ENCODE measurements at places on chromosomes 13 and 19.
A peak's percentile ranks its signal among the peaks of the same experiment; 100 is the strongest.

DNA sequence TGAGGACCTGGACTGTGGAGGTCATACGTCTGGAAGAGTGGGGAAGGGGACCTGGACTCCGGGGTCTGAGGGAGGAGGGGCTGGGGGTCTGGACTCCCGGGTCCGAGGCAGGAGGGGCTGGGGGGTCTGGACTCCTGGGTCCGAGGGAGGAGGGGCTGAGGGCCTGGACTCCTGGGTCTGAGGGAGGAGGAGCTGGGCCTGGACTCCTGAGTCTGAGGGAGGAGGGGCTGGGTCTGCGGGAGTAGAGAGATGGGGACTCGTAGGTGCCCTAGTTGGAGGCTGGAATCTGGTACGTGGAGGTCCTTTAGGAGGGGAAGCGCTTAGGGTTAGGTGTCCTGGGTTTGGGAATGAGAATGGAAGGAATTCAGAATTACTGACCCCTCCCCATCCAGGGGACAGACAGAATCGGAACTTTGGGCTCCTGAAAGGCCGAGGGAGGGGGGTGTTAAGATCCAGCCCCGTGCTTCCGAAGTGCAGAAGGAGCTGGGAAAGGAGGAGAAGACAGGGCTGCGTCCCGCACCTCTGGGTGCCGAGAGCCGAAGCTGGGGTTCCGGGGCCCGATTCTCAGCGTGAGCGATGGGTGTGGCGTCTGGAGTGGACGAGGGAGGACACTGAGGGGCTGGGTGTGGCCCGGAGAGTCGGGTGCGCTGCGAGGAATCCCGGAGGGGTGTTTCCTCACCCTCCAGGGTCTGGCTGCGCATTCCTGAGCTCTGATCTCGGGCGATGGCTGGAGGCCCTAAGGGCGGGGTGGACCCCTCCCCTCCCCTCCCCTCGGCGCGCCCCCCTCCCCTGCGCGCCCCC lies 608 bp downstream of the MYADM start:
- DNase-seq = peak; percentile 66

- DNase-seq = no peak
Measured at GRCh38 chr19:14168993-14169392, 32.6 kb upstream of the ASF1B start.

GRCh38 chr13:76813891-76814290 lies 72.3 kb downstream of the KCTD12 start:
- no peak for DNase-seq

- DNase-seq = no peak
Measured at GRCh38 chr19:50998061-50998460, 3.3 kb downstream of the KLK8 start.

DNA sequence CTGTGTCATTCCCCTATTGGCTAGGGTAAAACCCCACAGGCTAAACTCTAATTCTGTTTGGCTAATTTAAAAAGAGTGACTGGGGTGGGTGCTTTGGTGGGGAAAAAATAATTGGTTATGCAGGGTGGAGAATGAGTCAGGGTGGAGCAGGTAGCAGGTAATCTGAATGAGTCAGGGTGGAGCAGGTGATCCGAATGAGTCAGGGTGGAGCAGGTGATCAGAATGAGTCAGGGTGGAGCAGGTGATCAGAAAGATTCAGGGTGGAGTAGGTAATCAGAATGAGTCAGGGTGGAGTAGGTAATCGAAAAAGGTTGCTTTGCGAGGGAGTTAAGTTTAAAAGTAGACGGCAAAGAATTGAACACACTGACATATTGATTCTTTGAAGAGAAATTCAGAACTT lies 1218.8 kb upstream of the ATXN8OS start:
- DNase-seq = no peak

- DNase-seq = peak; percentile 37
Measured at GRCh38 chr19:32224371-32225244, 120.8 kb upstream of the ZNF507 start.

DNA sequence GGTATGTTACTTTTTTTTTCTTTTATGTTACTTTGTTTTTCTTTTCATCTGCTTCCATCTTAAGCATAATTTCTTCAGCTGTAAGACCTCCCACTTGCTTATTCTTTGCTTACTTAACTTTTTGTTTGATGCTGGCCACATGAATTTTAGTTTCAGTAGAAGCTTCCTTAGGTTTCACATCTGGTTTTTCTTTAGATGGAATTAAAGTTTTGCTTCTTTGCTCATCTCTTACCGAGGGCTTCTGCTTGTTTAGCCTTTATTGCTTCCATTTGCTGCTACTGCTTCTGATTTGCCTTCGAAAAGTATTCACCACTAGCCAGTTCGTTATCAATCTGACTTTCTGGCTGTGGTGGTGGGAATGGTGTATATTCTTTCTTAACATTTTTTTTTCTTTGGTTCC lies 90.9 kb downstream of the GJA3 start:
- no peak for DNase-seq

DNA sequence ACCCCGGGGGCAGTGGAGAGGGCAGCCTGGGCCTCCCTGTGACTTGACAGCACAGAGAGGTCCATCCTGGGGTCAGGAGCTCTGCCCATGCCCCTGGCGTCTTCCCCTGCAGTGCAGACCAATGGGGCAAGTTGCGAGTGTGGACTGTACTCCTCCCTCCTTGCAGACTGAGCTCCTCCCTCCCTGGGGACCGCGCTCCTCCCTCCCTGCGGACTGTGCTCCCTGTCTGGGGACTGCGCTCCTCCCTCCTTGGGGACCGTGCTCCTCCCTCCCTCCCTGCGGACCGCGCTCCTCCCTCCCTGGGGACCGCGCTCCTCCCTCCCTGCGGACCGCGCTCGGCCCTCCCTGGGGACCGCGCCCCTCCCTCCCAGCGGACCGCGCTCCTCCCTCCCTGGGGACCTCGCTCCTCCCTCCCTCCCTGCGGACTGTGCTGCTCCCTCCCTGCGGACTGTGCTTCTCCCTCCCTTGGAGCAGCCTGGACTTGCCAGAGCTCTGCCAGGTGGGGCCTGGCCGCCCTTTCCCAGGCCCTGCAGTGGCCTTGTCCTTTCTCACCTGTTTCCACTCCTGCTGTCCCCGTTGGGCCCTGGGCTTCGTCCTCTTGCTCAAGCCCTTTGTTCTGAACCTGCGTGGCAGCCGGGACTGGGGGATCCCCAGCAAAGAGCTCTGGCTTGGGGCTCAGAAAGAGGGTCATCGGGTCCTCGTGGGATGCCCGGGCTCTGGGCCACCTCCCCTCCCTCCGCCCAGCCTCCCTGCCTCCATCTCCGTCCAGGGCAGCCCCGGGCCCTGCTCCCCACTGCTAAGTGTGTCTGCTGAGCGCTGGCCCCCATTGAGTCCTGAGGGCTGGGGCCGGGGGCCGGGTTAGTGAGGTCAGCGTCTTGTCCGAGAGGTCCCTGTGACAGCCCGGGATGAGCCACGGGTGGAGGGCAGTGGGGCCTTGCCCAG lies 6.8 kb downstream of the GAMT start:
- no peak for DNase-seq

- DNase-seq = no peak
Measured at GRCh38 chr13:40806241-40806640, 16.8 kb downstream of the SLC25A15 start.

DNA sequence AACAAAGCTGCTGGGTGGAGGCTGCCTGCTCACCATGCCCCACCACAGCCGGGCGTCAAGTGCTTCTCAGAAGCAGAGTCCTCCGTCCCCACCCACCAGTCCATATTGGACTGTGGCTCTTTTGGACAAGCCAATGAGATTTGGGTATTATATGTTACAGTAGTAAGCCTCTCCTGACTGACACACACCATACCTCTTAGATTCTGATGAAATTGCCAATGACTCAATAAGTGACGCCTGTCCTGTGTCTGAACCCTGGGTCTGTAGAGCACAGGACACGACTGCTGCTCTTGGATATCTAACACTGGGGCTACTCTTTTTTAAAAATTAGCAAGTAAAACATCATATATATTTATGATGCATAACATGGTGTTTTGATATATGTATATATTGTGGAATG lies 44.8 kb upstream of the UBAC2 start:
- no peak for DNase-seq

DNA sequence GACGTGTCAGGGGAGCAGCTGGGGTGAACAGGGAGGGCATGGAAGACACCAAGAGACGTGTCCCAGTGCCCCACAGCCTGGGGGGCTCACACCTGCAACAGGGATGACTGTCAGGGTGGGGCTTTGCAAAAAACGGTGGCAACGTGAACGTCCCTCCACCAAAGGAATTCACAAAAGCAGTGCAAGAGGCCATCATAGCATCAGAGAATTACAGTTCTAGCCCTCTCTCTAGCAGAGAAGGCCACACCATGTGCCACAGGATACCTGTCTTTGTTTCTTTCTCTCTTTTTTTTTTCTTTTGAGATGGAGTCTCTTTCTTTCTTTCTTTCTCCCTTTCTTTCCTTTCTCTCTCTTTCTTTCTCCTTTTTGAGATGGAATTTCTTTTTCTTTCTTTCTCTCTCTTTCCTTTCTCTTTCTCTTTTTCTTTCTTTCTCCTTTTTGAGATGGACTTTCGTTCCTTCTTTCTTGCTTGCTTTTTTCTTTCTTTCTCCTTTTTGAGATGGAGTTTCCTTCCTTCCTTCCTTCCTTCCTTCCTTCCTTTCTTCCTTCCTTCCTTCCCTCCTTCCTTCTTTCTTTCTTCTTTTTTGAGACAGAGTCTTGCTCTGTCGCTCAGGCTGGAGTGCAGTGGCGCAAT lies 17.1 kb upstream of the ATP11A start:
- no peak for DNase-seq

- no peak for DNase-seq
Measured at GRCh38 chr13:49472186-49472585, 23.6 kb upstream of the PHF11 start.

- DNase-seq = no peak
Measured at GRCh38 chr13:113803409-113804016, 44.5 kb downstream of the TMEM255B start.

- DNase-seq = no peak
Measured at GRCh38 chr13:85186356-85187045, 612.7 kb downstream of the SLITRK6 start.

- no peak for DNase-seq
Measured at GRCh38 chr13:32581177-32581786, 5.0 kb upstream of the PDS5B start.

DNA sequence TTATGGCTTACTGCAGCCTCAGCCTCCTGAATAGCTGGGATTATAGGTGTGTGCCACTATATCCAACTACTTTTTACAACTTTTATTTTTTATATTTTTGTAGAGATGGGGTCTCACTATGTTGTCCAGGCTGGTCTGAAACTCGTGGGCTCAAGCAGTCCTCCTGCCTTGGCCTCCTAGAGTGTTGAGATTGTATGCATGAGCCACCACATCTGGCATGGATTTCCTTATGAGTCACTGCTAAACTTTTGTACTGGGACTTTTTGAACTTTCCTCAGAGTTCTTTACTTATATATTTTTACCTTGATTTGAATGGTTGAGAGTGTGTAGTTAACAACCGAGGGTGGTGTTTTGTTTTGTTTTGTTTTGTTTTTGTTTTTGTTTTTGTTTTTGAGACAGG lies 33.4 kb downstream of the DNAJC3 start:
- DNase-seq = no peak

DNA sequence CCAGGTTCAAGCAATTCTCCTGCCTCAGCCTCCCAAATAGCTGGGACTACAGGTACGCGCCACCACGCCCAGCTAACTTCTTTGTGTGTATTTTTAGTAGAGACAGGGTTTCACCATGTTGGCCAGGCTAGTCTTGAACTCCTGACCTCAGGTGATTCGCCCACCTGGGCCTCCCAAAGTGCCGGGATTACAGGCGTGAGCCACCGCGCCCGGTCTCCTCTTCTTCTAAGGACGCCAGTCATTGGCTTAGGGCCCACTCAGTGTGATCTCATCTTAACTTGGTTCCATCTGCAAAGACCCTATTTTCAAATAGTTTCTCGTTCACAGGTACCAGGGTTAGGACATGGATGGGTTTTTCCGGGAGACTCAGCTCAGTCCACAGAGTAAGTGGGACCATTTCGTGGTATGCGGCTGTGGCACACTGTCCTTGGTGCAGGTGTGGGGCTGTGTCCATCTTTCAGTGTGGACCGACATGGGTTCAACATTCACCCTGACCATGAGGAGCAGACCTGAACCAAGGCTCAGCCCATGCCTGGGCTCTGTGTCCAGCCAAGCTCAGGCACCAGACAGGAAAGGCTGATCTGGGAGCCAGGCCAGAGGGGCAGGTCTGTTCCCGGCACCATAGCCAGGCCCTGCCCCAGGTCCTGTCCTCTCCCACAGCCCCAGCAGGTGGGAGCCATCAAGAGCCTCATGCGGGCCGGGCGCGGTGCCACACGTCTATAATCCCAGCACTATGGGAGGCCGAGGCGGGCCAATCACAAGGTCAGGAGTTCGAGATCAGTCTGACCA lies 2.8 kb upstream of the MKNK2 start:
- no peak for DNase-seq

DNA sequence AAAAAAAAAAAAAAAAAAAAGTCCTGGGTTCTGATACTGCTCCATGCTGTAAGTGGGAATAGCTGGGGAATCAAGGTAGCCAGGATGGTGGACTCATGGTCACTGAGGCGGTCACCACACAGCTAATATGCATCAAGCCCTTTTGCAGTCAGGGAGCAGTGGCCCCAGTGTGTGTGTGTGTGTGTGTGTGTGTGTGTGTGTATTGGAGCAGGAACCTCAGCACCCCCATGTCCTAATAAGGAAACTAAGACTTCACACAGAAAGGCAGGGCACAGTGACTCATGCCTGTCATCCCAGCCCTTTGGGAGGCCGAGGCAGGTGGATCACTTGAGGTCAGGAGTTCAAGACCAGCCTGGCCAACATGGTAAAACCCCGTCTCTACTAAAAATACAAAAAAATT lies 12.0 kb downstream of the B3GNT3 start:
- DNase-seq = no peak

DNA sequence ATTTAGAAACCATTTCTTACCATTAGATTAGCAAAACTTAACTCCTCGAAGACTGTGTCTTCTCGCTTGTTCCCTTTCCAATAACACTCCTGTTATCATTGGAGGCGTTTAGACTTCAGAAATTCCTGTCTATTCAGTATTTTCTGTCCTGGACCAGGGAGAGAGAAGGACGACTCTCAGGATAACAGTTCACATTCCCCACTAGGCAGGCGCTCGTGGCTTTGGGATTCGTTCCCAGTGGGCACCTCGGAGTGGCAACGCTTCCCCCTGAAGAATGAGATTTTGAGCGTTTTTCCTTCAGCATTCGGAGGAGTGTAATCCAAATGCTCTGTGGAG lies 429 bp upstream of the ZNF225 start:
- DNase-seq = no peak

DNA sequence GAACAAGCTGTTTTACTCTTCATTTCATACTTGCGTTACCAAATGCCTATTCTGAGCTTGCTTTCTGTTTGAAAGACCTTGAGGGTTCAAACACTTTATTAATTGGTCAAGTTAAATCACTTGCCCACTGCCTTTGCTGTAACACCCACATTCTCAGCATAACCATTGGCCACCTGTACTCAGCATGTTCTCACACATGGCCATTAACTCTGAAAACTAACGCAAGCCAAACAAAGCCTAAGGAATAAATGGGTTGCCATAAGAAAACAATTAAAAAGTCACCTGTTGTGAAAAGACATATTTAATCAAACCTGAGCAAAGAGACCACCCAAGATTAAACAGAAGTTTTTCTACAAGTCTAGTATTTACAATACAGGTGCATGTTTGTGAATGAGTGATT lies 517.2 kb upstream of the SPRY2 start:
- no peak for DNase-seq

DNA sequence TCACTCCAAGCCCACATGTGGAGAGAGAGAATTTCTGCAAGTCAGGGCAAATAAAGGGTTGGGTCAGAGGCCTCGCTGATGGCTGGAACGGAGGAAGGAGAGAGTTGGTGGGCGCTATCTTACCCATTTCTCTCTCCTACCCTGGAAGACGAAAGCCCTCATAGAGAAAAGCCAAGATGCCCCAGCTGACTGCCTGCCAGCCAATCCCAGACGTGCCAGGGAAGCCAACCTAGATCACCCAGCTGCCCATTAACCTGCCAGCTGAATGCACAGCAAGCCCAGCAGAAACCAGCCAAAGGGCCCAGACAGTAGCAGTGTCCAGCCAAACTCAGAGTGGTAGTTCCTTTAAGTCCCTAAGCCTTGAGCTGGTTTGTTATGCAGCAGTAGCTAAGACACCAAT lies 167.0 kb upstream of the ZNF507 start:
- no peak for DNase-seq
